ENCODE measurements at places on chromosomes 5 and 9.

GRCh38 chr5:142128675-142129208, 20.2 kb downstream of the NDFIP1 start:
- no peak for DNase-seq

- no peak for DNase-seq
Observed at GRCh38 chr9:100602342-100602801, 24.5 kb downstream of the CAVIN4 start.

DNA sequence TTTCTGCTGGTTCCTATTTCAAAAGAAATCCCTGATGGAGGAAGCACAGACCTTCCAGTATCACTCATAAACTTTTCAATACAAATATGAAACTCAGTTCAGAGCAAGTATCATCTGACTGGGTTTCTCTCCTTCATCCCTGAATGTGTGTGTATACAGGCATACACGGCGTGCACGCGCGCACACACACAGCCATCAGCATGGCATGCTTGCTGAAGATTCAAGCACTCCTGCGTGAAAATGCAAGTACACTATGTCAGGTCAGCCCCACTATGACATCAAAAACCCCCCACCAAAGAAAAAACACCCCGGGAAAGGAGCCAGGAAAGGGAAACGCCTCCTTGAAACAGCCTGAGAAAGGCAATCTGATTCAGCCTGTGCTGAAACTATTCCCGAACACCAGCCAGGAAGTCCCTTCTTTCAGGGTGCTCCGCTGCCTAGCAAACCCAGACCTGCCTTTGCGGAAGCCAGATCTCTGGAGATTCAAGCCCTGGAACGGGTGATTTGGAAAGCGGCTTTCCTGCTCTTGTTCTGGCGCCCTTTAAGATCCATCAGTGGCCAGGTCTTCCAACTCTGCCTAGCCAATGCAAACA, 831 bp downstream of the KLHL3 start:
- DNase-seq, result peak; percentile 80

- no peak for DNase-seq
Observed at GRCh38 chr5:156667616-156668015, 182.5 kb upstream of the PPP1R2B start.

DNA sequence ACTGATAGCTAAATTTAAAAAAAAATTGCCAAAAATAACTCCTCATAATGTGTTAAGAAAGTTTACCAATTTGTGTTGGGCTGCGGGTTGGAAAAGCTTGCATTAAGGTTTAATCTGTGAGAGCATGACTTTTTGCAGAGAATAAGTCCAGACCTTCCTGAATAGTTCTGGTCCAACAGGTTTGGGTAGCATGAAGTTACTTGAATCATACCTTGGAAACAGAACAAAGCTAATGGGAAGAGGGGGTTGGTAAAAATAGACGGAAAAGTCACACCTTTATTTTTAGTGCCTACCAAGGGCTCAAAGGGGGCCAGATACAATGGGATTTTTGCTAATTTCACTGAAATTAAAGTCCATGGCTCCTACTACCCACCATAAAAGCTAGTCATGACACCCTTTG, 17.1 kb upstream of the MATR3 start:
- no peak for DNase-seq

DNA sequence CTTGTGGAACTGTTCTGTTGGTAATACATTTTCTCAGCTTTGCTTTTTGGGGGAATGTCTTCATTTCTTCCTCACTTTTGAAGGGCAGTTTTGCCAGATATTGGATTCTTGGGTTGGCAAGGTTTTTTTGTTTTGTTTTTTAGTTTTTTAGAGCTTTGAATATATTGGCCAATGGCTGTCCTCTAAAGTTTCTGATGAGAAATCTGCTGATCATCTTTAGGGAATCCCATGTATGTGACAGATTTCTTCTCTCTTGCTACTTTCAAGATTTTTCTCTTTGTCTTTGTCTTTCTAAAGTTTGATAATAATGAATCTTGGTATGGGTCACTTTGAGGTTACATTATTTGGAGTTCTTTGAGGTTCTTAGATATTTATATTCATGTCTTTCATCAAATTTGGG, 227.4 kb downstream of the FBXL7 start:
- DNase-seq, result no peak

GRCh38 chr9:8365466-8366160, 566.0 kb upstream of the DMAC1 start:
- DNase-seq, result no peak

DNA sequence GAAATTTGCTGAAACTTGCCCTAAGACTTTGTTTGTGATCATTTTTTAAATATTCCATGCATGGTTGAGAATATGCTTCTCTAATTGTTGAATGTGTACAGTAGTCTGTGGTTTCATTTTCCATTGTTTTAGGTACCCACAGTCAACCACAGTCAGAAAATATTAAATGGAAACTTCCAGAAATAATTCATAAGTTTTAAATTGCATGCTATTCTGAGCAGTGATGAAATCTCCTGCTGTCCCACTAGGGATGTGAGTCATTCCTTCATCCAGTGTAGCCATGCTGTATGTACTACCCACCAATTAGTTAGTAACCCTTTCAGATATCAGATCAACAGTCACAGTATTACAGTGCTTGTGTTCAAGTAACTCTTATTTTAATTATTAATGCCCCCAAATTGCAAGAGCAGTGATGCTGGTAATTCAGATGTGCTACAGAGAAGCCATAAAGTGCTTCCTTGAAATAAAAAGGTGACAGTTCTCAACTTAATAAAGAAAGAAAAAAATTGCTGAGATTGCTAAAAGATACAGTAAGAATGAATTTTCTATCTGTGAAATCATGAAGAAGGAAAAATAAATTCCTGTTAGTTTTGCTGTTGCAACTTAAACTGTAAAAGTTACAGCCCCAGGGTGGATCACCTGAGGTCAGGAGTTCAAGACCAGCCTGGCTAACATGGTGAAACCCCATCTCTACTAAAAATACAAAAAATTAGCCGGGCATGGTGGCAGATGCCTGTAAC, 79.9 kb upstream of the FBXL17 start:
- DNase-seq, result no peak

DNA sequence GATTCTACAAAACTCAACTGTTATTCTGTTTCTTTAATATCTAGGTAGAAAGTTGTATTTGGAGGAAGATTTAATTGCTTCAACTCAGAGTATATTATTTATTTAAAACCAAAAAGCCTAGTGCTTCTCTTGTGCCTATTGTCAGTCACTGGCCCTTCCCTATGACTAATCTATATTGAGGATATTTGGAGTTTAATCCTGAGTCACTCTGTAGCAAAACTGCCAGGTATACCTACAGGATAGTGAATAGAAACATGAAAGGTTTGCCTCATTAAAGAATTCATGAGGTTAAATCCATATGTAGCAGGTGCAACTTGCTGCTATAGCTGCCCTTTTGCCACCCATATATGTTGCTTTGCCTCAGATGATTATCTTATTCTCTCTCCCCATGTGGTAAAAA, 15.1 kb downstream of the PLK2 start:
- no peak for DNase-seq

DNA sequence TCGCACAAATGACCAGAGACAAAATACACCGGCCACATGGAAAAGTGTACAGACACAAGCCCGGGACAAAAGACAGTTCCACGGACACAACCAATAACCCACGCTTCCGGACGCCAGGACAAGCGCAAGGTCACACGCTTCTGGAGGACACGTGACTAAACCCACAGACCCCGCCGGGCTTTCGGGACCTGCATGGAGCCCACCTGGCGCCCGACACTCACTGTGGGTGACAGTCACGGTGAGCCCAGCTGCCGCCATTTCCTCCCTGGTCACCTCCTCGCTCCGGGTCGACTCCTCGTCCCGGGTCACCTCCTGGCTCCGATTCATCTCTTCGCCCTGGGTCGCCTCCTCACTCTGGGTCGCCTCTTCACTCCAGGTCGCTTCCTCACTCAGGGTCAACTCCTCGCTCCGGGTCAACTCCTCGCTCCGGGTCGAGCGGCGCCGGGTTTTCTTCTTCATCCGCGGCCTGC, 470 bp downstream of the BAG1 start:
- DNase-seq, result peak; percentile 87

DNA sequence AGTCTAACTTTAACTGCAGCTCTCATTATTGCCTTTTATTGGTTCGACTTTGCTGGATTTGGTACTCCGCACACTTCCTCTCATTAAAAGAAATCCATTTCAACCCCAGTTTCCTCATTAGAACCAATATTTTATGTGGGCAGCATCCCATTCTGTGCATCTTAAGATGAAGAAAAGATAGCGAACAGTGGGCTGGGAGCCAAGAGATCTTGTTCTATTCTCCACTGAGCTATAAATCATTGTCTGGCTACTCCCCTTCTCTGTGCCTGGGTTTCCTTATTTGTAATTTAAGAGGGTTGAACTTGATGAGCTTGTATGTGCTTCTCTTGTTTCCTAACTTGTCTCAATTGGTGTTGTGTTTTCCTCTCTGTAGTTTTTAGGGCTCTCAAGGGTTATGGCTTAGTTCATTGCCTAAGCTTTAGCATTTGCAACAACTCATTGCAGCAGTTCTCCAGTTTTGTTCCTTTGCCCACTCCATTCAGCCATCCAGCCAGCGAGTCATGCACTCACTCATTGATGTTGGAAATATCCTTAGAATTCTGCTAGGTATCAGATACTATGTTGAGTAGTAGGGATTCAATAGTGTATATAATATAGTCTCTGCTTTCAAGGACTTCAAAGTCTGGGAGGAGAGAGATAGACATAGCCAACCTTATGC, 273.3 kb upstream of the TNC start:
- DNase-seq, result no peak

- DNase-seq, result no peak
Observed at GRCh38 chr9:3027210-3027609, 183.3 kb upstream of the PUM3 start.

DNA sequence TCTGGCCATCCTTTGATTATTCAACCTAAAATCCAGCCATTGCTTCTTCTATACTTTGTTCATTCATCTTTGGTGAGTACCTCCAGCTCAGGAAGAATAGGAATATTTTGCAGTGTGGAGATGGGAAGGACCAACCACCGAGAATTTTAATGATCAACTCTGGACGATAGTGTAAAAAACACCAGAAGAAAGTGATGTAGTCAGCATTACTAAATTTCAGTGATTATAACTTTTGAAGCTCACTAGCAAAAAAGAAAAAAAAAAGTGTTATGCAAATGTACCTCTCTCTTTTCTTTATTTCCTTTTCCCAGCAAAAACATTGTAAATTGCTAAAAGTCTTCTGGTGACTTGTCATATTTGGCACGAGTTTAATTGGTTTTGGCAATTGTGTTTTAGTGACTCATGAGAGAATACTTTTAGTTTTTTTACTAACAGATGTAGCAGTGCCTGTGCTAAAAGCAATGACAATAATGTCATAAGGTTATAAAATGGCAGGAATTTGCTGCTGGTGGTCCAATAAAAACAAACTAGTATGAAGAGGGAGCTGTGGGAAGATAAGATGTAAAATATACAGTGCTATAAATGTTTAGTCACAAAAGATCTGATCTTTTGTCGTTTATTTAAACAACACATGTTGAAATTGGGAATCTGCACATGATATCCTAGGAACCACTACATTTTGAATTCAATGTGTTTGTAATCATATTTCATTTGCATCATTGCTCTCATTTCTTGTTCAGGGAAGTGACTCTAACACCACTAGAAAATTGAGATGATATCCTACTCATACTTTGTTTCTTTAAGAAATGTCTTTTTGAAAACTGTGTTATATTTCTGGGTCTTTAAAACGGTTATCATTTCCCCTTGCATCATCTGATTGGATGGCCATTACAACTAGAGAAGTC, 81.3 kb upstream of the ERCC6L2 start:
- DNase-seq, result no peak

DNA sequence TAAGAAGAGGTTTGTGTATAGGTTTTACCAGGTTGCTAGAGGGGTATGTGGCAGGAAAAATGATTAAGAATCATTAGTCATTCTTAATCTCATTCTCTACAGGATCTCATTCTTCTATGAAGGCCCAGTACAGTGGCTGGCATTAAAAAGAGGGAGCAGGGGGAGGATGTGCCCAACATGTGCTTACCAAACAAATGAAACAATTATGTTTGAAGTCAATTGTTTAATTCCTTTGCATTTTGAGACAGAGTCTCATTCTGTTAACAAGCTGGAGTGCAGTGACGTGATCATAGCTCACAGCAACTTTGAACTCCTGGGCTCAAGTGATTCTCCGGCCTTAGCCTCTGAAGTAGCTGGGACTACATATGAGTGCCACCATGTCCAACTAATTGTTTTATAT, 23.0 kb downstream of the FNIP1 start:
- no peak for DNase-seq

GRCh38 chr9:117414906-117415331, at the start of gene ASTN2:
ASTN2 (minus strand) TSS chr9:117415057; CDS start chr9:117414938, 119 bp downstream.
- no peak for DNase-seq

- no peak for DNase-seq
Observed at GRCh38 chr5:91031402-91031752, 351.7 kb downstream of the ARRDC3 start.

DNA sequence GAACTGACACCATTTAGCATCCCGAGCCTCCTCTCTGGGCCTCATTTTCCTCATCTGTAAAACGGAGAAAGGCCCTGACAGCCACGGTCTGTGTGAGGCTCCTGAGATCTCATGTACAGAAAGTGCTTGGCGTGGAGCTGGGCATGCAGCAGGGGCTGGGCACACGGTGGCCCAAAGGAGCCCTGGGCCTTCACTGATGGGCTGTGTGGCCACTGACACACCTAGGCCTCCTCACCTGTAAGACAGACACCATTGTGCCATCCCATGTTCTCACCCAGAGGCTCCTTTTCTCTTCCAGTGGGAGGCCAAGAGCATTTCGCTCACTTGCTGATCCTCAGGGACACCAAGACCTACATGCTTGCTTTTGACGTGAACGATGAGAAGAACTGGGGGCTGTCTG, 1.6 kb downstream of the ORM1 start:
- no peak for DNase-seq

- no peak for DNase-seq
Observed at GRCh38 chr5:128432913-128433440, 105.1 kb downstream of the FBN2 start.

Measured in cardiac septum (tissue), 1 donor.